CD4-positive, CD25-positive, alpha-beta regulatory T cell (primary cell): ENCODE measurements at places on chromosomes 4 and X.
A peak's percentile ranks its signal among the peaks of the same experiment; 100 is the strongest.

GRCh38 chr4:117987464-117987863, 46.8 kb upstream of the NDST3 start:
- no peak for DNase-seq

DNA sequence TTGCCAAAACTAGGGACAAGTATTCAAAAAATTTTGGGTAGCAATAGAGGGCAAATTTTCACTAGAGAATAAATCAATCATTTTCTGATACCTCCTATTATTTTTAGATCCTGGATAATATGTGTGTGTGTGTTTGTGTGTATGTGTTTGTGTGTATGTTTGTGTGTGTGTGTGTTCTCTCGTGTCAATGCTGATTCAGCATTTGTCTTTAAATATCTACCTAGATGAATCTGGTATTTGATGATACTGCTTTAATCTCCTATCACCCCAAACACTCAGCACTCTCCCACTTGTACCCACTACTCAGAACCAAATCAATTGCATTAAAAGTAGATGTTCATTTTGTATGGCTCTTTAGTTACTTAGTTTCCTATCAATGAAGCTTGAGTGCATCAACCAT, 101.3 kb upstream of the NPFFR2 start:
- DNase-seq, result no peak

GRCh38 chrX:129723511-129723910, 15.3 kb upstream of the XPNPEP2 start:
- no peak for DNase-seq

DNA sequence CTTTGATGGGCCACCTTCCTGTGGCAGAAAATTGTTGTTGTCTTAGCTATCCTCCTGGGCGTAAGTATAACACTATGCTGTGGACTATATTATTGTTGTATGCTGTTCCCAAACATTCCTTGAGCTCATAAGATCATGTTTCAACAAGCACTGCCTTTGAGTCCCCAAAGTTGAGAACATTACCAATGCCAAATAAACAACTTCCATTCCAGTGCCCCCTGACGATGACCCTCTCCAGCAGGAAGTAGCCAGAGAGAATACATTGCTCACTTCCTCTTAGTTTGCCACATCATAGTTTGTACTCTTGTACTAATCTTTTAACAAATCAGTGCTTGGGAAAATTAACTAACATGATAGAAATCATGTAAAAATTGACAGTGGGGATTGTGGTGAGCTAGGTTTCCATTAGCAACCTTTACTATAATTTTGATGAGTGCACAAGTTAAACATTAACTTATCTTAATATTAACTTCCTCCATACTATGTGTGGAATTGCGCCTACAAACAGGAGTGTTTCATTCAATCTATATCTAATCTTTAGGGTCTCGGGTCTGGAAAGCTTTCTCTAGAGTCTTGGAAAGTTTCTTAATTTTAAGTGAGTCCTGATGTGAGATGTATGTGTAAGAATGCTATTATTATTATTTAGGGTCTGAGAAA, 20.3 kb upstream of the DHX15 start:
- no peak for DNase-seq

- no peak for DNase-seq
Observed at GRCh38 chrX:130025256-130025655, 42.8 kb downstream of the BCORL1 start.

- DNase-seq, result peak; percentile 53
Observed at GRCh38 chrX:15816886-15817285, 26.6 kb downstream of the ZRSR2 start.

DNA sequence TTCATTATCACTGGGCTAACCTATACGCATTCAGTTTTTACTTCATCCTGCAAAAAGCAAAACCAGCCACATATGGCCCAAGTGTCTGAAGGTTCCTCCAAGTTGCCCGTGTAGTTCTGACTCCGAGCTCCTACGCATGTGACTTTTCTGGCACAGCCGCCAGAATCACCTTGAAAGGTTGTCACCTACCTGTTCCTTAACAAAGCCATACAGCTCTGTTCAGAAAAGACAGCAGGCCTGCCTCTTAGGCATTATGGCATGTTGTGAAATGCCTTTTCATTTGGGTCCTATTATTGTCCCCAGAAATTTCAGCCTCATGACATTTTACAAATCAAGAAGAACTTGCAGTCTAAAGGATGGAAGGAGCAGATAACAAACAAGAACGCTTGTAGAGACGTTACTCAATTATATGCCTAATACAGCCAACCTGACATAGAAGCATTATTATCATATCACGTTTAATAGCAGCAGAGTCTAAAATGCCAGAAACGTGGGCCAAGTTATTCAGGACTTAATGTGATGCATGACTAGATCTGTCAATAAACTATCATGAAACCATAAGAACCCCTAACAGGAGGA, 118.5 kb downstream of the RBM47 start:
- DNase-seq, result no peak

- DNase-seq, result no peak
Observed at GRCh38 chr4:7467471-7467870, 32.7 kb upstream of the PSAPL1 start.

DNA sequence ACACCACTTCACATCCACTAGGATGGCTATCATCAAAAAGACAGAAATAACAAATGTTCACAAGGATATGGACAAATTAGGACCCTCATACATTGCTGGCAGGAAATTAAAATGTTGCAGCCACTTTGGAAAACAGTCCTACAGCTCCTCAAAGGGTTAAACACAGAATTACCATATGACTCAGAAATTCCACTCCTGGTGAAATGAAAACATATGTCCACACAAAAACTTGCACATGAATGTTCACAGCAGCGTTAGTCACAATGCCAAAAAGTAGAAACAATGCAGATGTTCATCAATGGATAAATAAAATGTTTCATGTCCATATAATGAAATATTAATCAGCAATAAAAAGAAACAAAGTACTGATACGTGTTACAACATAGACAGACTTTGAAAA, 15.1 kb downstream of the S100G start:
- no peak for DNase-seq

DNA sequence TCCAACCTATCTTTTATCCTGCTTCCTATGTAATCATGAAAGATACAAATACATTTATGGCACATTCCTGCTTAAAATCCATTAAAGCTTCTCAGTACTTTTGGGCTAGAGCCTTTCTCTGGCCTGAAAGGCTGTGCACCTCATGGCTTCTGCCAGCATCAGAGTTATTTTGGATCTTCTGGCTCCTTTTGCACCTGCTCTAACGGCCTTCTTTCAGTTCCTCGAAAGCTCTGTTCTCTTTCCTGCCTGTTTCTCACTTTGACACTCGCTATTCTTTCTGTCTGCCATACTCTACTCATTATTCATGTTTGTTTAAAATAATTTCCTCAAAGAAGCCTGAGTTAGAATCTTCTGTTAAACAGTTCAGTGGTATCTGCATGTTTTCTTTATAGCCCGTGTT, 86.0 kb downstream of the LRP2BP start:
- DNase-seq, result no peak

DNA sequence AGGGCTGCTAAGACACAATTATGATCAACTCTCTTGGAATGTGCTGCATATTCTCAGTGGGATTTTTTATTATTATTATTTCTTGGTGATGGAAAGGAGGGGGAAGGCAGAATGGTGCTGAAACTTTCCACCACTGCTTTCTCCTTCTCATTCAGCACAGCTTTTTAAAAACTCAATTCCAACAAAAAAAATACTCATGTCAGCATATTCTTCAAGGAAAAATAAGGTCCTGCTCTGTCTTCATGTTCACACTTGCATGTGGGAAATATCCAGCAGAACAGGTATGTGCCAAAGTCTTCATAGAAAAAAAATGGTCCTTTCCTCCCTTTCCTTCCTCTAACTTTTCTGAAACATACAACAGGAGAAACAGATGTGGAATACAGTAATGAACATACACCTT, 144.0 kb upstream of the ADAMTS3 start:
- DNase-seq, result no peak

DNA sequence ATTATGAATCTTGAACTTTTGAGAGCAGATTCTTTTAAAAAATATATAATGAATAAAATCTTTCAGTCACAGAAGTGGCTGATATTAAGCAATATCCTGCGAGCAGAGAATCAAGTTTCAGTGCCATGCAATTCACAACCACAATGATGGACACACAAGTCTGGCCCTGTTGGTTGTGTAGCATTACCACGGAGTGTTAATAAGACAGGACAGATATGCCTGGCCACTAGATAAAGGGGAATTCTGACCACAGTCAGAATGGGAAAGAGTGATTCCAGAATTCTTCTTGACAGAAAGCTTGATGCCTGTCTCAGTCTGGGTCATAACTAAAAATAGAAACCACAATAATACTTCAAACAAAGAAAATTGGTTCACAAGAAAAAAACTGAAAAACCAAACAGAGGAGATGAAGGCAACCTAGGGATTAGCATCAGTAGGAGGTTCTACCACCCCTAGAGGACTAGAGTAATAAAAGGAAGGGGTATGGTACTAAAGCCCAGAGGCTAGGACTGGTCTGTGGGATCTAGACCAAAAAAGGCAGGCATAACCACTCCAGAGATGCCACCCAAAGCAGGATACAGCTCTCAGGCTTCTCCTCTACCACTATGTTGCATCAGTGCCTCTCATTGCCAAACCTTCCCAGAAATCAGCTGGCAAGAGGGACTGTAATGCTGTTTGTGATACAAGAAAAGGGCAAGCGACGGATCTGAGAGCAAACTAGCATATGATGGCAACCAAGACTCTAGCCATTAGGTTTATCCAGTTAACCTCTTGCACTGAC, 59.0 kb downstream of the RNF150 start:
- no peak for DNase-seq

- no peak for DNase-seq
Observed at GRCh38 chr4:7388627-7389026, 46.1 kb downstream of the PSAPL1 start.

DNA sequence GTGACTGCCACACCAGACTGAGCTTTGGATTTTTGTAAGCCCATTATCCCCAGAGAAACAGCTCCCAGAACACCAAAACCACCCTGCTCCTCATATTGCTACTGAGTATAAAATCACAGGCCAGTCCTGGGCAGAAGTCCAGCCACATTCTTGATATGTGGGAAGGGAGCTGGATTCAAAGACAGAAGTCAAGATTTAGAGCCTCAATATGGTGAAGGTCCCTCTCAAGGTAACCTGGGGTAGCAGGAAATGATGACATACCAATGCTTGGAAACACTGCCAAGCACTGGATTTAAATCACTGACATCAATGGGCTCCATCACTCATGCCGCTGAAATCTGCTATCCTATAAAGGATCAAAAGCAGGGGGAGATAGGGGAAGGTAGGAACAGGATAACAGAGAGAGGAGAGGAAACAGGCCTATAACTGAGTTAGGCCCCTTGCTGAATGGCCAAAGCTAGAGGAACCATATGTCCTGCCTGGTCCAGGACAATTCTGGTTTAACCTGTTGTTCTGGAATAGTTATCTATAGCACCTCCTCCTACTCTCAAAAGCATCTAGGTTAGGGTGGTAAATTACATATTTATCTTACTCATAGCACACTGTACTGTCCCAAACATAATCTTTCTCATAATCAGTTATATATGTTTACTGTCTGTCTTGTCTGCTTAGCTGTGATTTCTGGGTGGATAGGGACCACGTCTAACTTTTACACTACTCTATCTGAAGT, 83.7 kb upstream of the NHS start:
- no peak for DNase-seq

GRCh38 chr4:159434114-159434870, 331.4 kb downstream of the RAPGEF2 start:
- DNase-seq, result no peak

DNA sequence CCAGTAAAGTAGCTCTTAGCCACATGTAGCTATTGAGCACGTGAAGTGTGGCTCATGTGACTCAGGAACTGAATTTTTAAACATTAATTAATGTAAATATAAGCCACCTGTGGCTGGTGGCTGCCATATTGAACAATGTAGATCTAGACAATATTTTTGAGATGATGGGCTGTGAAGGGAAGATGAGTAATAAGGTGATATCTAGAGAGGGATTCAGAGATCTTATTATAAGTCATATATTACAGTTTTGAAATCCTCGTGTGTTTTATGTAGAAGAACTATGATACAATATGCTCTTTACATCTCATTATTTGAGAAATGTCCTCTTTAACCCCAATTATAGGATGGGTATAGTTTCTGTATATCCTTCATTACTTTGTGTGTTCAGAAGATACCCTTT, 5.6 kb downstream of the GAR1 start:
- no peak for DNase-seq

GRCh38 chrX:40209951-40210617, 112.3 kb upstream of the BCOR start:
- DNase-seq, result no peak

- DNase-seq, result no peak
Observed at GRCh38 chrX:3589474-3589873, 124.0 kb downstream of the PRKX start.

DNA sequence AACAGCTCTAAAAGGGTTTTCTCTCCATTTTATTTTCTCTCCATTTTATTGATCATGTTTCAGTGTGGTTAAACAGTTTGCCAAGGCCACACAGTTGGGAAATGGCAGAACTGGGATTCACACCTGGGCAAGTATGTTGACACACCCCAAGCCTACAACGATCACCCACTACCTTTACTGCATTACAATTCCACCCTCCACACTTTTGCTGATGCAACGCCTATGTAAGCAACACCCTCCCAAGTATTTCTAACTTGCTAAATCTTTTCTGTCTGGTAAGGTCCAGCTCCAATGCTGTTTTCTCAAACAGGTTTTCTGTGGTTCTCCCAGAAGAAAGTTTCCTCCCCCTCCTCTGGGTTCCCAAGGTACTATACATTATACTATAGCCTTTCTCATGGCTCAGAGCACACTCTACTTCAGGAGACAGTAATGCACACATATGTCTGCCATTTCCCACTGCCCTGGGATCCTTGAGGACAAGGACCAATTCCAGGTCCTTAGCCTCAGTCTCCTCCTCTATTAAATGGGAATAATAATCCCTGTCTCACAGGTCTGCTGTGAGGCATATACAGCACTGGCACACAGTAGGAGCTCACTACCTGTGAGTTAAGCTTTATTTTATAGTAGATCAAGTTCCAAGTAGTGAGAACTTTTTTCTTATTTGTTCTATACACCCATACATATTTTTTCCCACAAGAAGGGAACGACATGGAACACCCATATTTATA, 27.9 kb downstream of the IQSEC2 start:
- DNase-seq, result no peak

GRCh38 chrX:108138814-108139702, 47.5 kb downstream of the ATG4A start:
- DNase-seq, result peak; percentile 19

DNA sequence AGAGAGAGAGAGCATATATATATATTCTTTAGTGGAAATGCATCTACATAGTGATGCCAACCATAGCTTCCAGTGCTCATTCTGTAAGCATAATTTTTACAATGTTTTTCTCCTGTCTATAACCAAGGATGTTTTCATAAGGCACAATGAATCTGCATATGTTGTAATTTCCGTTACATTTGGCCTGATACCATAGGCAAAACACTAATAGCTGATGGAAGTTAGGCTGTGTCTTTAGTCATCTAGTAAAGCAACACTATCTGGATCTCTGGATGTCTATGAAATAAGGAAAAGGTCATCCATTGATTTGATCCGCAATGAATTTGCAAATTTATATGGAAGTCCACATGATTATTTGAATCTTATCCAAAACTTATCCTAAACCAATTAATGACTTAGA, 8.1 kb downstream of the PCDH7 start:
- DNase-seq, result no peak

- no peak for DNase-seq
Observed at GRCh38 chrX:3445806-3446490, 99.5 kb upstream of the MXRA5 start.
